H7 (cell line): ENCODE measurements at places on chromosomes 5 and 9. TPM values are rescaled to one million over a fixed set of nuclear protein-coding genes. Genes with fewer than 3 reads are reported as not detected.

DNA sequence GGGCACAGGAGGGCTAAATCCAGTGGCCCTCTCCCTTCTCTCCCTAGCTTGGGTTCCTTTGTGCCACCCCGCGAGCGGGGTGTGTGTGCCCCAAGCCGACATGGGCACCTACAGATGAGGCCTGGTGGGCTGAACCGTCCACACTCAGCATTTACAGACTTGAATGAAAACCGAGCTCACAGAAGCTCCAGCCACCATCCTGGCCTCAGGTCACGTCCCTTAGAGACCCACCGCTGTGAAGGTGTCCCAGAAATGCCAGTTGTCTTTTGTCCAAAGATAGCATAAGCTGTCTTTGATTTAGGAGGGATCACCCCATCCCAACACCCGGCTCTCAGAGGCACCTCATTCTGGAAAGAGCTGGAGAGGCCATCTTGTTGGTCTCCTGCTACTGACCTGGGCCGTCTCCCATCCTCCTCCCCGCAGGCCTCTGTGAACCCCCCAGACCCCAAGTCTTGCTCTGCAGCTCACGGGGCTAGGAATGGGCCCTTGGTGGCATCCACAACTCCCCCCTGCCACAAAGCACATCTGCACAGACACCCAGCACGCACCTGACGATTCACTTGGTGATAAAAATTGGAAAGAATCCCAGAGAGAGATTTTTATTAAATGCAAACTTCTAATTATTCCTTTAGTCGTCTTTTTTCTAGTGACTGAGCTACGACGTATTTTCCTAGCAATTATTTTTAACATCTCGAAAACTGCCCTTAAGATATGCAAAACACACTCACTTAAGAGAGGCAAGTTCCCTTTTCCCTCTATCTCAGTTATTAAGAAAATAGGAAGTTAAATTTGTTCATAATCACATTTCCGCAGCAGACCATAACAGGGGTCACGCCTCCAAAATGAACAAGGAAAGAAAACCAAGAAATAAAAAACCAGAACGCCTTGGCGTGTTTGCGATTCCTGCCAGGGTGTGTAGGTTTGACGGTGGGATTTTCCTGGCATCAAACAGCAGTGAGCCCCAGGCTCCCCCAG lies 80.5 kb upstream of the LMX1B start:
- DNase-seq, result no peak

DNA sequence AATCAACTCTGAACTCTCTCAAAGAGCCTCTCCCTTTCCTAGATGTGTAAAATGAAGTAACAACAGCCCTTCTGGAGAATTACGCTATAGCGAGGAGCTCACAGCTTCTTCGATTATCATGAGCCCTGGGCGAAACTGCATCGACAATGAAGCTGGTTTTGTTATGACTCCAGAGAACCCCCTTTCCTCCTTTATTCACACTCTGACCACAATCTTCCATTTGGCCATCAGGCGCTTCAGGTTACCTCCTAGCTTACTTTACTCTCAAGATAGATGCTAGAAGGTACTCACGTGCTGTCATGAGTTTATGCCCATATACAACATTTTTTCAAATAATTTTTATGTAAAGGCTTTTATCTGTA lies 362.7 kb upstream of the RFX3 start:
- no peak for DNase-seq

DNA sequence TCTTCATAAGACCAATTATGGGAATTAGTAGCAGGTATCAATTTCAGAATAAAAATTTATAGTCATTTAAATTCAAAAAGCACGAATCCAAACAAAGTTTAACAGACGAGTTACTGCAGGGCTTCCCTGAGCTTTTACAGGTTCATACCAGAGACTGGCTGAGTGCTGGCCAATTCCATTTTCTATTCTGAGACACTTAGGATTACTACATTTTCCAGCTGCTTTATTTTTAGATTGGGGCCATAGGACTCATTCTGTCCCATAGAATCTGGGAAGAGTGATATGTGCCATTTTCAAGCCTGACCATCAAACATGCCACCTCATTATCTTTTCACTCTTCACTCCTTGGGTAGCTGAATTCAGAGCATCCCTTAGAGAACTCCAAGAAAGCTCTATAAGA lies 410.7 kb downstream of the DNAH5 start:
- DNase-seq, result no peak

The MARVELD2 gene
- total RNA-seq, result 15.6 and 19.9 TPM in 2 replicates

The NUDCD2 gene
- 26.4 and 27.7 TPM in 2 replicates for total RNA-seq
